ENCODE measurements at places on chromosomes 3 and 15.

GRCh38 chr15:47507221-47507985 lies 209.9 kb upstream of the SEMA6D start:
- no peak for DNase-seq

DNA sequence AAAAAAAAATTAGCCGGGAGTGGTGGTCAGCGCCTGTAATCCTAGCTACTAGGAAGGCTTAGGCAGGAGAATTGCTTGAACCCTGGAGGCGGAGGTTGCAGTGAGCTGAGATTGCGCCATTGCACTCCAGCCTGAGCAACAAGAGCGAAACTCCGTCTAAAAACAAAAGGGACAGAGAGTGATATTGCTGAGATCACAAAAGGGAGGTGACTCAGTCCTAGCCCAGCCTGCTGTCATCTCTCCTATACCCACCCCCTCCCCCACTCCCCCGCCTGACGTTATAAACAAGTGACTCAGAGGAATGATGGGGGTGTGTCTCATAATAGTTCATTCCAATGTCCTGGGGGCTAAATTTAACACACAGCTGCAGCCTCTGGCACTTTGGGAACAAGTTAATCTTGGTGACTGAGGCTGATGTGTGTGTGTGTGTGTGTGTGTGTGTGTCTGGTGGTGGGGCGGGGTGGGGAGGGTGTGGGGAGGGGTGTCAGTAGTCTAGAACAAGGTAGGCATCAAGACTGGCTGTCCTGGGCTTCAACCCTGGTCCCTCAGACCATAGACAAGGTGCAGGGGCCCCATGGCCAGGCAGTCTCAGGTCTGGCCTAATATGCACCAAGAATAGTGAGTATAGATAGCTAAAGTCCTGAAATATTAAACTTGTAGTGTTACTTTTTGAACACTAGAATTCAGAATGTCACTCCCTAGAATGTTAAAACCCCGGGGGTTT lies 1.3 kb upstream of the KLHL40 start:
- DNase-seq: no peak

DNA sequence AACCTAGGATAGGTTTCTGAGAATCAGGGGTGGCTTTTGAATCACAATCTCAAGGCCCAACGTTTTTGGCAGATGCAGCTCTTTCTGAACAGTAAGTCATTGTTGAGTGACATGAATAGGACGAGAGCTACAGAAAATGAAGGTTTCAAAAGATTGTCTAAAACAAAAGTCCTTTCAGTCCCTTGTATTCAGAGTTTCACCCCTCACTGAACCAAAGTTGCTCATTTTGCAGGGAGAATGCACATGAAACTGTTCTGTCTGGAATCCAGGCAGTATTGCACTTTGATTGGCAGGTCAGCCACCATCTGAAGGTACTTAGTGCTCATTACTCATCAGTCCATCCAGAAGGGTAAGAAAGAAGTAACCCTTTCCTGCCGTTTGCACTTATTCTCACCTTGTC lies 24.1 kb upstream of the RASGRP1 start:
- no peak for DNase-seq

DNA sequence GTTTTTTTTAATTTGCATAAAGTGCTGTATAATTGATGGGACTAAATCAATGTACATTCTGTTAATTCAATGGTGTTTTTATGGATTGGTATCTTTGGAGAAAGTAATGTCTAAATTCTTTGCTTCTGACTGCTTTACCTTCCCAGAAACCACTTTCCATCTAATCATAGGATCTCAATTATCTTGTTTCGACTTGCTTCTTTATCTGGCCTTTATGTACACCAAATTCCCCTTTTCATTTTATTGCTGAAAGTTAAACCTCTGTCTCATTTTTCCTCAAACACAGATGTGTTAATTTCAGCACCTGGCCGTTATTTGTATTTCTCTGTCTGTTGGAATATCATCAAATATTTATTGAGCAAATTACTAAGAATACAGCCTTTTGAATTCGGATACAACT lies 287.3 kb upstream of the GBE1 start:
- DNase-seq: no peak

- no peak for DNase-seq
These were observed 569.0 kb downstream of the TUSC7 start for GRCh38 chr3:117278424-117279190.

- no peak for DNase-seq
These were observed 525.0 kb downstream of the GABRG3 start for GRCh38 chr15:27495963-27496459.

DNA sequence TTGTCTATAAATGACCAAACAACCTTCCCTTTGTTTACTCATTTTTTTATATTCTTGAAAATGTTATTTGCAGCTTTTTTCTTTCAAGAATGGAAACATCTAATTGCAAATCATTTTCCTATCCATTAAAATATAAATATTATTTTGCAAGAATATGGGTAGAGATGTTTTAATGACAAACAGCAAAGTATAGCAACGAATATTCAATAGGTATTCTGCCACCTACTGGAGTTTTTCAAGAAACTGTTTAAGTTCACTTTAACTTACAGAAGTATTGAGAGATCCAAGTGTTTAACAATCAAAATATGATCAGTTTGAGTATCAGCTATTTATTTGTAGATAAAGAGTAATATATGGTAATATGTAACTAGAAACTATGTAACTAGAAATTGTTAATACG lies 6.9 kb upstream of the EOGT start:
- DNase-seq: no peak

DNA sequence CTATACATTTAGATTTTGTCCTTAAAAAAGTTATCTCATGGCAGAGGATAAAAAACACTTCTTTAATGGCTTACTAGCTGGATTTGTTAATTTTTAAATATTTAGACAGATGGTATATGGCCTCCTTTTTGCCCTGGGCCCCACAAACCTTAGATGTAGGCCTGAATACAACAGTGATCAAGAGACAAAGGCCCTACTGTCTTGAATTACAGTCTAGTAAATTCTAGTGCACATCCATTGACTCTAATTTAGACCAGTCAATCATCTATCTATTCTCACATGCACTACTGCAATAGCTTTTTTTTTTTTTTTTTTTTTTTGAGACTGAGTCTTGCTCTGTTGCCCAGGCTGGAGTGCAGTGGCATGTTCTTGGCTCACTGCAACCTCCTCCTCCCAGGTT lies 452.8 kb downstream of the FHIT start:
- DNase-seq: no peak

DNA sequence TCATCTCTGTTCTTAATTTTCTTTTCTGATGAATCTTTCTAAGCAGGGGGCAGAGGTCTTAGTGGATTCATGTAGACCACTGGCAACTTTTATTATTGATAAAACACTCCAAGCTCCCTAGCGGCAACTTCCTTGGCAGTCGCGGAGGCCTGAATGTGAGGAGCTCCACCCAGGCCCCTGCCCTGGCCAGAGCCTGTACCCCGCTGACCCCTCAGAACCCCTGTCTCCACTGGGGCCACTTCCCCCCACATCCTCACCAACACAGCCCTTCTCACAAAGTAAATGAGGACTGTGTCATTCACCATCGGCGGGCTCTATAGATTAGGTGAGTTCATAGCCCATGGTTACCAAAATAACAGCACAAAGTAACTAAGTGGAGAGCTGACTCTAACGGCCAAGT lies 111.6 kb downstream of the TPRA1 start:
- DNase-seq: no peak

DNA sequence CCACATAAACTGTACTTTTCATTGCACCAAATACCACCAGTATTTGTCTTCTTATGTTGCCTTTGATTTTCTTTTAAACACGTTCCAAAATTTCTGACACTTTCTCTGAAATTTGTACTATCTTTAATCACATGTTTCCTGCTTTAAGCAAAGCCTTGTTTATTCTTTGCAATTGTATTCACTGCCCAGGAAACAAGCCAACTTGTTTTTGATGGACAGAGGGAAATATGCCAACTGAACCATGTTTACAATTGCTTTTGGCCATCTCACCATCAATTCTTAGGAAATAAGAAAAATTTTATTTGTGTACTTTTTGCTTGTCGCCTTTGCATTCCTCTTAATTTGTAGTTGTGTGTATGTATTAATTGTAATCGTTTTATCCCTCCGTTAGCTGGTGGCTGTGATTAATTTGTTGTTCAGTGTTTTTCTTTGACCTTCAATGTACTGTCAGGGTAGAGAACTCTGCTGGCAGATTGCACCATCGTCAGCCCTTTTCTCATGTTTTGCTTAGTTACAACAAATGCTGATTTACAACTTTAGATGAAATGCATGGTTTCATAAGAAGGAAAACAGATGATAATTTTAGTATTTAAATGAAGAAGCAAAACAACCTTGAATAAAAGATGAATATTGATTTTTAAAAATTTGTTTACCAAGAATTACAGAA lies 19.4 kb upstream of the FEZF2 start:
- DNase-seq: no peak

- peak; percentile 85 for DNase-seq
These were observed 84.6 kb upstream of the KLF13 start for GRCh38 chr15:31241888-31242522.

GRCh38 chr3:185733980-185734724 lies 90.7 kb downstream of the IGF2BP2 start:
- DNase-seq: no peak

DNA sequence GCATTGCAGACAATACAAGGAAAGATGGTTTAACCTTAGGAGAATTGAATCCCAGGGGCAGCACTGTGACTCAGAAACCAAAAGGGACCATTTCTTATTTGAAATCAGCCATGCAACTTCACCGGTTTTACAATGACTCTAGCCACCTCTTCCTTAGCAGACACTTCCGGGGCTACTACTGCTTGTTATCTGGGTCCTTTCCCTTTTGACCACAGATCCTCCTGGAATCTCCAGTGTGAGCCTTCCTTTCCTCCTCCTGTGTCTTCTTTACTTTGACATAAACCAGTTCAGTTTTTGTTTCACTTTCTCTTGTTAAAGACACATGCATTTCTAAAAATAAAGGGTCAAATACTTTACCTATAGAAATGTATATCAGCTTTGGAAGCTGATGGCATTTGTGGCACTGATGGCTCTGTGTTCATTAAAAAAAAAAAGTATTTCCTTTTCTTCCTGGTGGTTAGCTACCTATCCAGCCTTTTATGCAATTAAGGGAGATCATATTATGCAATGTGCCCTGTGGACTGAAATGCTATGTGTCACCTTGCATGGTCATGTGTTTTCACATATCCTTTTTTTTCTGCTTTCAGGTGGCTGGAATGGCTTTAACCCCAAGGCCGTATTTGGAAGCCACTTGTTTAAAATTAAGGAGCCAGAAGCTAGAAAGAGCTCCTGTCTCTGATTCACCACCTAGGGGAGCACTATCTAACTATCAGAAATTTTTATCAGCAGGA lies 296.2 kb downstream of the CHL1 start:
- no peak for DNase-seq

DNA sequence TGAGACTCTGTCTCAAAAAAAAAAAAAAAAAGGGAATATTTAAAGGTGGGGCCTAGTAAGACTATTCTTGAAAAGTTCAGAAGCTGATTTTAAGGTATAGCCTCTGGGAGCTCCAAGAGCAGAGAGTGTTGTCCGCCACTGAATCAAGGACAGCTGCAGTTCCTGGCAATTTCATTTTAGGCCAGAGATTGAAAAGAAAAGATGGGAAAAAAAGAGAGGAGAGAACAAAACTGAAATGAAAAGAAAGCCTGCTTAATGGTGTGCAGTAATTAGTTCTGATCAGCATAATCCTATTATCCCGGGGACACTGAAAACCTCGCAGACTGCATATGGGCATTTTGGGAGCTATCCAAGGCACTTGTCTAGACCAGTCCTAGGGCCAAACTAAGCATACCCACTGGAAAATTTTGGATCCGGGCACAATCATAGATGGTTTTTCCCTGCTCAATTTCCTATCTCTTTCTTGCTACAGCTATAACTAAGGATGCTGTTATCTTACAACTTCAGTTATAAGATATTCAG lies 43.2 kb downstream of the EHHADH start:
- no peak for DNase-seq

- DNase-seq: no peak
These were observed 405.3 kb upstream of the SUCLG2 start for GRCh38 chr3:68059628-68060152.

DNA sequence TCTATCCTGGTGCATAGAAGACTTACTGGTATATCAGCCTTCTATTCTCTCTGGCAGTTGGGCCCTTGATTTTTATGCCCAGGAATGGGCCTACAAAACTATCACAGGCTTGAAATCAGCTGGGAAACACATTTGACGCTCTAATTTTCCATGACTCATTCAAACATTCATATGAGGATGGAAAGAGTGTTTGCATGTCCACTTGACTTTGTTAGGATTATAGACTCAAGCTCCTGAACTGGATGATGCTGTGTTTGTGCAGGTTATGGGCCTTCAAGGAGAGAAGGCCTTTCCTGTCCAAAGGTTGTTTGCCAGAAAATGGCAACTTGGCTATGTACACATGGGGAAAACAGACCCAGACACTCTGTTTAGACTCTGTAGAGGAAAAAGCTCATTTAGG lies 219.9 kb downstream of the GAP43 start:
- no peak for DNase-seq

- DNase-seq: no peak
These were observed 51.5 kb downstream of the MYL3 start for GRCh38 chr3:46811615-46812236.

DNA sequence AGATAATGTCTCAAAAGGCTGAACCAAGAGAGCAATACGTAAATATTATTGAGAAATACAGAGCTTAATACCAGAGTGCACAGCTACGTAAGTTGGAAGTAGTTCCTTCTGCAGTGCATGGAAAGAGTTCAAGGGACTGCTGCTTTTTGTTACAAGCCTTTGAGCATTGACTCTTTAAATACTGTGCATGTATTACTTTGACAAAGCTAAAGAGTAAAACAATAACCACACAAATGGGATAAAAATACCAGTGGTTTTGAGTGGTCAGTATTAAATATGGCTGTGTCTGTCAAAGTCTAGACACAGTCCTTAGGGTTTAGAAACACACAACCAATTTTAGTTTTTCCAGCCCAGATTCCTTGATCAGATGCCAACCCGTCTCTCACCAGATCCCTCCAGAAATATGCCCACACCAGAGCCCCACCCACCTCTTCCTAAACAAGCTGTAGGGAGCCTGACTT lies 62.1 kb downstream of the SSR3 start:
- no peak for DNase-seq

DNA sequence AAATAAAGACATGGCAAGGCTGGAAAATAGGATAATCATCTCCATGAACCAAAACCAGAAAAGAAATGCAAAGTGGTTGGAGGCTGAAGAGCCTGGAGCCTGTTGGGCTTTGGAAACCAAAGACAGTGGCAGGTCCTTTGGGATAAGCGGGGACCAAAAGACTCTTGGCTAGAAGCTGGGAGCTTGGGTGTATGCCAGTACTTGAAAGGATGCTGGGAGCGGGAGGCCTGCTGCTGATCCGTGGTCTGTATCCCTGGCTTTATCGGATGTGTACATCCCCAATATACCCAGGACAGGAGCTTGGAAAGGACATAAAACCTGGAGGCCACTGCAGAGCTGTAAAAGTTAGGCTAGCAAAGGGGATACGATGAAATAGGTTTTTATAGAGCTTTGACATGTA lies 1.3 kb upstream of the CHRNB4 start:
- DNase-seq: no peak

DNA sequence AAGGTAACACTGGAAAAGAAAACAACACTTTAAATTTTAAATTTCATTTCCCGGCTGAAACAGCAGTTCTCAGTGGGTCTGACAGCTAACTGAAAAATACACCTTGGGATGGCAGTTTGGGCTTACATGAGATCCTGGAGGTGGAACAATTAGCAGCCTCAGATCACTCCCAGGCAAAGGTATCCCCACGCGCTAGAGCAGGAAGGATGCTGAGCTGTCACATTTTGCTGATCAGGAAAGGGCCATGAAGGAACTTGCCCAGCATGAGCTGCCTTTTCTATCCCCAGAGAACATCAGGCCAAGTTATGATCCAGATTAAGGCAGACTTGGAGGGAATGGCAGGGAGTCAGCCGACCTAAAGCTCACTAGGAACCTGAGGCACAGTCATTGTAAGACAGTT lies 204.8 kb upstream of the SLC2A2 start:
- DNase-seq: no peak
